ENCODE measurements at places on chromosomes 4 and X. TPM values are rescaled to one million over a fixed set of nuclear protein-coding genes. Genes with fewer than 3 reads are reported as not detected.

TCEAL2 gene
- total RNA-seq, result not detected

GJB1 gene
- total RNA-seq, result not detected

XK gene
- 0.39 TPM for total RNA-seq

STK32B gene
- total RNA-seq, result not detected

DGKK gene
- total RNA-seq, result not detected

FRAS1 gene
- not detected for total RNA-seq

GATA1 gene
- total RNA-seq, result not detected

- DNase-seq, result no peak
Measured at GRCh38 chr4:174214101-174214878, 69.2 kb downstream of the FBXO8 start.

DNA sequence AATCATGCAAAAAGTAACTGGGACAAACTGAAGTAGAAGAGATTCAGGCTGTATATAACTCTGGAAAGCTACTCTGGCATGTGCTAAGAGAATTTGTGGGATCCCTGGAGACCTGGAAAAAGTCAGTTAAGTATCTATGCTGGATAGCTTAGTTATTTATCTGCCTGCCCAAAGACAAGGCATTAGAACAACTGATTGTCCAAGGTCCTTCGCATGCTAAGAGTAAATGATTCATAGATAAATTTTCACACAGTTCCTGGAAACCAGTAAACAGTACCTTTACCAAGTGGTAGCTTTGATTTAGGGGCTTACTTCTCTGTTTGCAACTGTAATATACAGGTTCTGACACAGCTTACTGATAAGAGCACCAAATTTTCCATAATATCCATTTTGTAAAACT, 104.8 kb downstream of the ATP11C start:
- DNase-seq, result no peak

DNA sequence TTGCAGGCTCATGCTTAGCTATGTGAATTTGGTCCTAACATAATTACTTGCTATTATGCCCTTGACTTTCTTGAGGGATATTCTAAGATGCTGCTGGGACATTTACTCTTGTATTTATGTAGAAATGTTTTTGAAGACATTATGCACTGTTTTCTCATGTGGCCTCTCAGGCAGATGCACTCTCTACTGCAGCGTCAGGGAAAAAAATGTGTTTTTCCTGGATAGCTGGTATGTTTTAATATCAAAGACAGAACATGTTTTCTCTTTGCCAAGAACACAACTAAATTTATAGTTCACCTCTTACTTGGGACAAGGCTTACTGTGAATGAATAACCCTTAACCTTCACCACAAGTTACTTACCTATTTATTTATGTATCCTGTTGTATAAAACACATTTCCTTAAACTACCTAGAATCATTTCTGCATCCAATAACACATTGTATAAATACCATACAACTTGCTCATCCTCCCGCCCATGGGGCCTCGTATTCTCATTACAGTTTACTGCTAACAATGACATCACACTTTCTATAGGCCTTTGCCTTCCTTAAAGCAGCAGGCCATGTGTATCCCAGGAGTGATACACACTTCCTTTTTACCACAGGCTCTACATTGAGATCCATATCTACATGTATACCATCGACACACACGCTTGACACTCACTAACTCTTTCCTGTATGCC, 178.7 kb downstream of the SLIT2 start:
- no peak for DNase-seq

DNA sequence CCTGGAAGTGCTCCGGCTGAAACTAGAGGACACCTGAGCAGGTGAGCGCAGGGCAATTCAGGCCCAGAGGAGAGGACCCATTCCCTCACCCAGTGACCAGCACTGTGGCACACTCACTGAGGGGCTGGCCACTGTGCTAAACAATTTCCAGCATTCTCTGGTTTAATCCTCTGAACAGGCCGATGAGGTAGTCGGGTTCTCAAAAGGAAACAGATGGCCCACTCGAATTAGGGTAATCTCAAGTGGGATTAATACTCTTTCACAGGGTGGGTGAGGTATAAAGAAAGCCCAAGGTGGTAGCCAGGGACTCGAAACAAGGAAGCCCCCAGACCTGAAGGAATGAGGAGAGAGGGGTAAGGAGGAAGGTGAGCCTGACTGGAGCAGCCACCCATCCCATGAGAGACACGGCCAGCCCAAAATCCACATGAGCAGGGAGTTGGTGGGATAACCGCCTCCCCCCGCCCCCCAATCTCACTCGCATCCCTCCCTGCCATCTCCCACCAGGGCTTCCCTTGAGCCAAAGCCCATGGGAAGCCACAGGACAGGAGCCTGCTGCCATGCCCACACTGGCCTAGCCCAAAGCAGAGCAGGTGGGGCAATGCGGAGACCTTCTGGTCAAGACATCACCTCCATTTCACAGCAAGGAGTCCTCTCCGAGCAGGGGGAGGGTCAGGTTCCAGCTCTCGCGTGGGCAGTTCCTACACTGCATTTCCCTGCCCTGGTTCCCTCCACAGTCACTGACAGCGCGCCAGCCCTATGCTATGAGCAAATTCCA, 55.0 kb downstream of the SH3KBP1 start:
- DNase-seq, result no peak

DNA sequence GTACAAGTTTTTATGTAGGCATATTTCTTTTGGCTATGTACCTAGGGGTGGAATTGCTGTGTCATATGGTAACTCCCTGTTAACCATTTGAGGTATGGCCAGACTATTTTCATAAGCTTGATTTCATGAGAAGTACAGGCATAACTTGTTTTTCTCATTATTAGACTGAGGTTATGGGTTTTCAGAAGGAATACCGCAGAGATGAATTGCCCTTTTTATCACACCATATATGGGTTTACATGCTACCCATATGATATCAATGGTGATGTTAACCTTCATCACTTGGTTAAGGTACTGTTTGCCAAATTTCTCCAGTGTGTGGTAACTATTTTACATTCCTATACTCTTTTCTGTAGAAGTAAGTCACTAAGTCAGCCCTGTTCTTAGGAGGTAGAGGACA, 23.5 kb downstream of the RAB40A start:
- no peak for DNase-seq

DNA sequence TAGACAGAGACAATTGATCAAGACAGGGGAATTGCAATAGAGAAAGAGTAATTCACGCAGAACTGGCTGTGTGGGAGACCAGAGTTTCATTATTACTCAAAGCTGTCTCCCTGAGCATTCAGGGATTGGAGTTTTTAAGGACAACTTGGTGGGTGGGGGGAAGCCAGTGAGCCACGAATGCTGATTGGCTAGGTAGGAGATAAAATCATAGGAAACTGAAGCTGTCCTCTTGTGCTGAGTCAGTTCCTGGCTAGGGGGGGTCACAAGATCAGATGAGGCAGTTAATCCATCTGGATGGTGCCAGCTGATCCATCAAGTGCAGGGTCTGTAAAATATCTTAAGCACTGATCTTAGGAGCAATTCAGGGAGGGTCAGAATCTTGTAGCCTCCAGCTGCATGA, 358.6 kb downstream of the GPM6A start:
- no peak for DNase-seq

GRCh38 chr4:182103614-182104319, 139.4 kb upstream of the TENM3 start:
- no peak for DNase-seq

- DNase-seq, result no peak
Measured at GRCh38 chrX:134670134-134670924, 12.1 kb upstream of the PLAC1 start.

- no peak for DNase-seq
Measured at GRCh38 chr4:3686753-3687152, 79.4 kb upstream of the ADRA2C start.

DNA sequence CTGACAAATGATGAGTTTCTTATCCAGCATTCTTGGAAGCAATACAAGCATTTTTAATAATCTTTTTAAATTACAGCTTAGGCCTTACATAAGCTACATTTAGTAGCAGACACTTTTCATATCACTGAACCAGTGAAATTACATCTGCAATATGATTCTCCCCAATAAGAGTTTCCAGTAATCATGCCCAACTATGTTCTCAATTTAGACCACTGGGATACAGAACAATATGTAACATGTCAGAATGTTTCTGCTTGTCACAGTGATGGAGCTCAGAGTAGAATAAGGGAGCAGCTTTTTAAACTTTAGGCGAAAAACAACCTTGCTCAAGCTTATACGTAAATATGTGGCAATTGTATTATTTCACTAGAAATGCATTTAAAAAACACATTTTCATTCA, 1132.2 kb downstream of the FAT4 start:
- no peak for DNase-seq

- DNase-seq, result no peak
Measured at GRCh38 chr4:72016011-72016410, 15.8 kb upstream of the NPFFR2 start.

GRCh38 chr4:8613421-8614364, 21.1 kb downstream of the CPZ start:
- no peak for DNase-seq

DNA sequence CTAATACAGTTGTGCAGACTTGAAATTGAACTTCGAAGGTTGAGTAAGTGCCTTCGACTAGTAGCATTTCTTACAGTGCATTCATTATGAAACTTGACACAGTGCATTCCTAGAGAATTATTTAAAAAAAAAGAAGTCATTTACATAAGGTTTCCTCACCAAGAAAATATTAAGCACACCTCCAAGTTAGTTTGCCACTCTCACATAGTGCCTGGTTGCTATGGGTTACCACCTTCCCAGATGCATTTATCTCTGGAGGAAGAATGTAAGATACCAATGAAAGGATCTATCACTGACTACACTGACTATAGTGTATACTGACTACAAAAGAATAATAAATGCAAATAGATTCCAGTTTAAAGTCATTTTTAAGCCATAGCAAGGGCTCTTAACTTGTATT, 311.9 kb upstream of the RASGEF1B start:
- DNase-seq, result no peak

DNA sequence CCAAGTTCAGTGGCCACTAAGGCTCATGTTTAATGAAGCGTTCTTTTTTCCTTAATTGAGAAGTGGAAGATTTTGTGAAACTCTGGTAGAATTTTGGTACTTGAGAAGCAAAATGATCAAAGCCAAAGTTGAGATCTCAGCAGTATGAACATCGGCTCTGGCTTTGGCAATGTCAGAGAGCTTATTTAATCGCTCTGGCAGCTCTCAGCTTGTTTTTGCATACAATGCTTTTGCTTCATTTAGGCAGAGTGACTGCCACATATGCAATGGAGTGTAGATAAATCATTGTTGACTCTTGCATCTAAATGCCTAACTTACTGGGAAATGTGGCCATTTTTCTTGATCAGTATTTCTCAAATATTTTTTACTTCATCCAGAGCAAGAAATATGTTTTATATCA, 135.7 kb downstream of the AASDH start:
- DNase-seq, result no peak

DNA sequence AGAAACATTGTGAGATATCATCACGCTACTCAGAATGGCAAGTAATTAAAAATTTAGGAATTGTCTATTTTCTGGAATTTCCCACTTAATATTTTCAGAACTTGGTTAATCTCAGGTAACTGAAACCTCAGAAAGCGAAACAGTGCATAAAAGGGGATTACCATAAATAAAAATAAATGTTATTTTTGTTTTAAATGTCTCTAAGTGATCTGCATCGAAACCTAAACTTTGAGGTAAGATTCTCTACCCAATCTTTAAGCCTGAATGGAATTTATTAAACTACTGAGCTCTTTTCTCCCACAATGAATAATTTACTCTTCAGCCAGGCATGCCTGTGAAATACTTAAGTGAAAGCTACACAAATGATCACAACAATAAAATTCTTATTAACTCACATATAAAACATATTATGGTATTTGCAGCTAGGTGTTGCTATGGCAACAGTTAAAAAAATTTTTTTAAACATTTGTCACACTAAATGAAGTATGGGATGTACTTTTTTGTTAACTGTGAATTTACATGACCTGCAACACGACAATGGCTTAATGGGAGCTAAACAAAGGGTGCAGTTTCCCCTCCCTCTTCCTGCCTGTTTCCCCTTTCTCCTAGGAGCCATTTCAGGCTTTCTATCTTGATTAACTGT, 220.2 kb upstream of the PRPS2 start:
- no peak for DNase-seq

- no peak for DNase-seq
Measured at GRCh38 chrX:109987884-109988283, 15.0 kb upstream of the TMEM164 start.

DNA sequence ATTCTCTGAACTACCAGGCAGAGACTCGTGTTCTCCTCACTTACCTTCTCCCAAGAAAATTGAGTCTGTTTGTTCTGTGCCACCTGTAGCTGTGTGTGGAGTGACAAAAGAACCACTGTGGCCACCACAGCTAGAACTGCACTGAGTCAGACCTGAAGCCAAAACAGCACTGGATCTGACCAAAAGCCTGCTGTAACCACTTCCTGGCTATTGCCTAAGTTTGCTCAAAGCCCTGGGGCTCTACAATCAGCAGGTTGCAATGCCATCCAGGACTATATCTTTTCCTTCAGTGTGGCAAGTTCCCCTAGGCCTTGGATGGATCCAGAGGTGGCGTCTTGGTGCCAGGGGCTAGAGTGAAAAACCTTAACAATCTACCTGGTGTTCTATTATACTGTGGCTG, 449.1 kb downstream of the FAM133A start:
- no peak for DNase-seq

DNA sequence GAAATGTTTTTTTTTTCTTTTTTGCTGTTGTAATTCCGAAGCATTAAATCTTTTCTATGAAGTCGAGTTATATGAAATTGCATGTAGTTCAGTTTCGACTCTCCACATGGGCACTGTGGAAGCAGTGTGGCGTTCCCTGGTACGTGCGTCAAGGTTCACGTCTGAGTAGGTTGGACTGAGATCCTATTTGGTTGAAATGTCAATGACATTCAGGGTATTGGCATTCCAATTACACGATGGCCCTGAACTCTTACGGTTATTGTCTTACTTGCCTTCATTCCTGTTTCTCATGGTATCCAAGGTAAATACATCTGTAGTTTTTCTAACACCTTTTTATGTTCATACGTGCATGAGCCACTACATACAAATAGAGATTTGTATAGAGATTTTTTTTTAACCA, 128.8 kb downstream of the SORBS2 start:
- no peak for DNase-seq
